Ascending aorta (tissue), 2 donors: ENCODE measurements at places on chromosomes 3 and 15.

- H3K4me1 ChIP-seq = peaks cover 2% of the 10 kb centered on the region
- H3K4me3 ChIP-seq = no peak overlapping the region
- H3K27ac ChIP-seq = no peak overlapping the region
- H3K36me3 ChIP-seq = no peaks in the 10 kb centered on the region
- no peaks in the 10 kb centered on the region for H3K27me3 ChIP-seq
- no peak for DNase-seq
Measured at GRCh38 chr15:58795825-58796224, 24.7 kb downstream of the MINDY2 start.

- DNase-seq = no peak
- H3K27me3 ChIP-seq = no peaks in the 10 kb centered on the region
- peaks cover 84% of the 10 kb centered on the region for H3K4me1 ChIP-seq
- H3K4me3 ChIP-seq = no peak overlapping the region
- H3K36me3 ChIP-seq = peaks cover 16% of the 10 kb centered on the region
- peak overlapping the region; percentile 45 for H3K27ac ChIP-seq
Measured at GRCh38 chr3:71051259-71051595, 532.3 kb downstream of the FOXP1 start.

GRCh38 chr3:128180436-128180835 lies 27.2 kb downstream of the EEFSEC start:
- no peak for DNase-seq
- H3K4me3 ChIP-seq = no peak overlapping the region
- H3K36me3 ChIP-seq = no peaks in the 10 kb centered on the region
- H3K4me1 ChIP-seq = peaks cover 3% of the 10 kb centered on the region
- no peak overlapping the region for H3K27ac ChIP-seq

DNA sequence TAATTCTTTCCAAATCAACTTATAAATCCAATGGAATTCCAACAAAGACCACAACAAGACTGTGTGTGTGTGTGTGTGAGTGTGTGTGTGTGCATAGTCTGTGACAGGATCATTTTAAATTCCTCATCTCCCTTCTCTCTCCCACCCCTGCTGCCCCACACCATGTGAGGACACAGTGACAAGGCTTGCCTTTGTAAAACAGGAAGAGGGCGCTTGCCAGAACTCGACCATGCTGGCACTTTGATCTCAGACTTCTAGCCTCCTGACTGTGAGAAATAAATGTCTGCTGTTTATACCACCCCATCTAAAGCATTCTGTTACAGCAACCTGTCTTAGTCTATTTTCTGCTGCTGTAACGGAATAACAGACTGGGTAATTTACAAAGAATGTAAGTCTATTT lies 99.1 kb downstream of the NSMCE3 start:
- H3K4me1 ChIP-seq = no peaks in the 10 kb centered on the region
- no peak for DNase-seq
- no peaks in the 10 kb centered on the region for H3K36me3 ChIP-seq
- H3K27me3 ChIP-seq = no peaks in the 10 kb centered on the region

- H3K36me3 ChIP-seq = peaks cover under 1% of the 10 kb centered on the region
- H3K4me1 ChIP-seq = peaks cover 8% of the 10 kb centered on the region
- H3K27ac ChIP-seq = peak overlapping the region; percentile 57
- H3K4me3 ChIP-seq = no peak overlapping the region
- no peaks in the 10 kb centered on the region for H3K27me3 ChIP-seq
Measured at GRCh38 chr3:136141891-136142290, 54.2 kb downstream of the MSL2 start.

DNA sequence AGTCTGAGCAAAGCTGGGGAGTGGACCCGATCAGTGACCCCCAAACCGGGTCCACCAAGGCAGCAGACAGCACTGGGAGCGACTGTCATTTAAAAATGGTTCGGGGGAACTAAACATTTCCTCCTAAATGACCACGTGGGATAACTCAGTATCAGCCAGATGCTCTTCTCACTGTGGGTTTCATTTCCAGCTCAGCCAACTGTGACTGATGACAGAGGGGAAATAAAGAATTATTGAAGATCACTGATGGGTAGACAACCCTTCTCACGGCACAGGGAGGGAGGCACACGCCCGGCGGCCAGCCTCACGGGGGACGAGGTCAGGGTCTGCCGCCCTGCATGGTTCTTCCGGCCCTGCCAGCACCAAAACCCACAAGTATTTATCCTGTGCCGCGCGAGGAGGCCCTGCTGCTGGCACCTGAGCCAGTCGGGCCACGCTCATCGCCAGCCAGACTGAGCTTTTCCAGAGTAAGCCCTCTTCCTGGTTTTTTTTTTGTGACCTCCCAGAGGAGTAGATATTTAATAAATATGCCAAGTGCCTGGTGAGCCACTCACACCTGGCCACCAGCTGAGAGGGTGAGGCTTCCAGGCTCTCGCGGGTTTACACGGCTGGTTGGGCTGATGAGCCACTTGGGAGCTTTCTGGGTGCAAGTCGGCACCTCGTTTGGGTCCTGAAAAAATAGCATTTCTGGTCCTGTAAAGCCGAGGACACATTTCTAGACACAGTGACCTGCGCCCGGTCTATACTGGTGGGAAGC lies 6.2 kb downstream of the MELTF start:
- H3K4me3 ChIP-seq = no peak overlapping the region
- H3K27ac ChIP-seq = no peak overlapping the region
- no peaks in the 10 kb centered on the region for H3K4me1 ChIP-seq
- H3K36me3 ChIP-seq = no peaks in the 10 kb centered on the region
- no peaks in the 10 kb centered on the region for H3K27me3 ChIP-seq

GRCh38 chr15:50358845-50359244 lies 3.8 kb upstream of the GABPB1 start:
- H3K36me3 ChIP-seq = no peaks in the 10 kb centered on the region
- H3K4me1 ChIP-seq = peaks cover 6% of the 10 kb centered on the region
- no peak overlapping the region for H3K4me3 ChIP-seq
- no peak for DNase-seq
- no peaks in the 10 kb centered on the region for H3K27me3 ChIP-seq

DNA sequence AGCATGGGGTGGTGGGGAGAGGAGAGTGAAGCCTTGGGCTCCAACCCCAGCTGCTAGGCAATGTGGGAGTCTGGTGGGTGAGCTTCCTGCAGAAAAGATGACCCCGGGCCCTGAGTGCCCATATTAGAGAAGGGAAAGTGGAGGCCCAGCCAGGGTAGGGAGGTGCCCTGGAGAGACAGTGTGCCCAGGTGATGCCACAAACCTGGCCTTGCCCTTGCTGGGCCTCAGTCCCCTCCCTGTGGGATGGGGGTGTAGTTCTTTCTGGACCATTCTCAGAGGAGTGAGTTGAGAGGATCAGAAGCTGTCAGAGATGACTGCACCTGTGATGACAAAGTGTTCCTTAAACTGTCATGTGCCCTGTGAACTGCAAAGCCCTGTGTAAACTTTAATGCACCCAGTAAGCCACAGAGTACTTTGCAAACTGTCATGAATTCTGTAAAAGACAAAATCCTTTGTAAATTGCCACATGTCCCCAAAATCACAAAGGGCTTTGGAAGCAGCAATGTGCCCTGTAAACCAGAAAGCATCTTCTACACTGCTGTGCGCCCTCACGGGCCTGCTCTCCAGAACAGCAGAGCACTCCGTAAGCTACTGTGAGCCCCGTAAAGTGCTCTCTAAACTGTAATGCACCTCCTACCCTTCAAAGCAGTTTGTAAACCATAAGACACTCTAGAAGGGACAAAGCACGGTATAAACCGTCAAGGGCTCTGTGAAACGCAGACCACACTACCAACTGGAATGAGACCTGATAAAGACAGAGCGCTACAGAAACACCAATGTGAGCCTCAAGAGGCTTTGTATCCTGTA lies 51.3 kb upstream of the FGD5 start:
- no peak for DNase-seq
- no peaks in the 10 kb centered on the region for H3K36me3 ChIP-seq
- H3K27me3 ChIP-seq = no peaks in the 10 kb centered on the region
- no peak overlapping the region for H3K4me3 ChIP-seq
- H3K4me1 ChIP-seq = no peaks in the 10 kb centered on the region

- DNase-seq = no peak
- H3K4me1 ChIP-seq = no peaks in the 10 kb centered on the region
- no peaks in the 10 kb centered on the region for H3K36me3 ChIP-seq
Measured at GRCh38 chr15:80996247-80996646, 4.5 kb upstream of the TLNRD1 start.

DNA sequence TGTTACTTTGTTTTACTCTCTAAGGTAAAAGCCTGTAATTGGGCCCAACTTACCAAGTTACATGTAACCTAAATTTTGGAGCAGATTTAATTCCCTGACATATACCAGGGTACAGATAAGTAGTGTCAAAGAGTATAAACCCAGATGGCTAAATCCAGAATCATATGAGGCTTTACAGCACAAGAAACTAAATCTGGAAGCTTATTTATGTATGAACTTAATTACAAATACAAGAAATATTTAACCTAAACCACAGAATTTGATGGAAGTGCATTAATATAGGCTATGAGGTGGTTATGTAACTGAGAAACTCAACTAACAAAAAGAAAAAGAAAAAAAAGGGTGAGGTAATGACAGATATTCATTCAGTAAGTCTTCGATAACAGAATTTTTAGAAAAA lies 930.2 kb upstream of the ALCAM start:
- no peaks in the 10 kb centered on the region for H3K4me1 ChIP-seq
- DNase-seq = no peak
- no peaks in the 10 kb centered on the region for H3K27me3 ChIP-seq
- H3K27ac ChIP-seq = no peak overlapping the region
- no peak overlapping the region for H3K4me3 ChIP-seq
- H3K36me3 ChIP-seq = no peaks in the 10 kb centered on the region

GRCh38 chr3:2870724-2871333 lies 239.3 kb downstream of the IL5RA start:
- DNase-seq = no peak
- H3K36me3 ChIP-seq = no peaks in the 10 kb centered on the region
- H3K27me3 ChIP-seq = no peaks in the 10 kb centered on the region
- no peak overlapping the region for H3K27ac ChIP-seq

- no peak overlapping the region for H3K4me3 ChIP-seq
- no peak overlapping the region for H3K27ac ChIP-seq
- H3K27me3 ChIP-seq = no peaks in the 10 kb centered on the region
- no peak for DNase-seq
Measured at GRCh38 chr3:23258110-23258509, 55.0 kb downstream of the UBE2E2 start.

- no peaks in the 10 kb centered on the region for H3K36me3 ChIP-seq
- DNase-seq = no peak
- no peaks in the 10 kb centered on the region for H3K4me1 ChIP-seq
- no peaks in the 10 kb centered on the region for H3K27me3 ChIP-seq
- no peak overlapping the region for H3K27ac ChIP-seq
Measured at GRCh38 chr3:189677667-189678066, 46.5 kb downstream of the TP63 start.

DNA sequence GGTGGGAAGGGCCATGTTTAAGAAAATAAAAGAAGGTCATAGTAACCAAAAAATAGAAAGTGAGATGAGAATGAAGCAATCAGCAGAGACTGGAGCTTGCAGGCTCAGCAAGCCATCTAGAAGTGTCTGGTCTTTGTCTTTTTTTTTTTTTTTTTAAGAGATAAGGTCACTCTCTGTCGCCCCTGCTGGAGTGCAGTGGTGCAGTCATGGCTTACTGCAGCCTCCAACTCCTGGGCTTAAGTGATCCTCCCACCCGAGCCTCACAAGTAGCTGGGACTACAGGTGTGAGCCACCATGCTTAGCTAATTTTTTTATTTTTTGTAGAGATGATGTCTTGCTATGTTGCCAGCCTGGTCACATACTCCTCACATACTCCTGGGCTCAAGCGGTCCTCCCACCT lies 36.2 kb downstream of the GXYLT2 start:
- DNase-seq = no peak
- H3K27ac ChIP-seq = no peak overlapping the region
- H3K27me3 ChIP-seq = no peaks in the 10 kb centered on the region
- no peaks in the 10 kb centered on the region for H3K36me3 ChIP-seq
- H3K4me1 ChIP-seq = no peaks in the 10 kb centered on the region

DNA sequence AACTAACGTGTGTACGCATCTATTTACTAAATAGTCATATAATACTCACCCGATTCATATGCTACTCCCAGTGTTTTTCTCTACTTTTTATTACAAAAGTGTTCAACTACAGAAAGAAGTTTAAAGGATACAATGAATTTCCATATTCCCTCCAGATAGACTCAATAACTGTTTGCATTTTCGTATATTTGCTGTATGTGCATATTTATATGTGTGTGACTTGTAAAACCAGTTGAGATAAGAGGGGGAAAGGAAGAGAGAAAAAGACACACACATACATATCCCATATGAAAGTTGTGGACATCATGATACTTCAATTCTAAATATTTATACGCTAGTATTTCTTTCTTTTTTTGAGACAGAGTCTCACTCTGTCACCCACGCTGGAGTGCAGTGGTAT lies 14.1 kb downstream of the LIPC start:
- no peaks in the 10 kb centered on the region for H3K27me3 ChIP-seq
- peaks cover 12% of the 10 kb centered on the region for H3K4me1 ChIP-seq
- DNase-seq = no peak
- no peaks in the 10 kb centered on the region for H3K36me3 ChIP-seq
- H3K4me3 ChIP-seq = no peak overlapping the region
- no peak overlapping the region for H3K27ac ChIP-seq

GRCh38 chr3:4939276-4939675 lies 40.0 kb upstream of the BHLHE40 start:
- no peaks in the 10 kb centered on the region for H3K27me3 ChIP-seq
- no peak overlapping the region for H3K4me3 ChIP-seq
- H3K27ac ChIP-seq = no peak overlapping the region

DNA sequence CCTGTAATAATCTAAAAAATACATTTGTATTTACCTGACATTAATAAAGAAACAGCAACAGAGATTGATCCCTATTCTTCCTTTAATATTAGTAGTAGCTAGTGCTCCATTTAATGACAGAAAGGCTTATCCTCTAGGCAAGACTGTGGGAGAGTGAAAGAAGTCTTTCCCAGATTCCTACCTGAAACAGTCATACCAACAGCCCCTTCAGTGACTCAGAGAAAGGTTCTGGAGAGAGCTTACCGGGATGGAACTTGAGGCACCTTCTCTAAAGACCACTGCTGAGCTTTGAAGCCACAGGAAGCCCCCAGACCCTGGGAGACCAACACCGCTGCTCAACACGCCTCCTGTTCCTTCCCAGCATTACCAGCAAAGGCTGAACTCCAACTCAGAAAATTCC lies 66.9 kb upstream of the FGF12 start:
- no peaks in the 10 kb centered on the region for H3K36me3 ChIP-seq
- no peak for DNase-seq
- H3K4me1 ChIP-seq = no peaks in the 10 kb centered on the region
- no peak overlapping the region for H3K27ac ChIP-seq

DNA sequence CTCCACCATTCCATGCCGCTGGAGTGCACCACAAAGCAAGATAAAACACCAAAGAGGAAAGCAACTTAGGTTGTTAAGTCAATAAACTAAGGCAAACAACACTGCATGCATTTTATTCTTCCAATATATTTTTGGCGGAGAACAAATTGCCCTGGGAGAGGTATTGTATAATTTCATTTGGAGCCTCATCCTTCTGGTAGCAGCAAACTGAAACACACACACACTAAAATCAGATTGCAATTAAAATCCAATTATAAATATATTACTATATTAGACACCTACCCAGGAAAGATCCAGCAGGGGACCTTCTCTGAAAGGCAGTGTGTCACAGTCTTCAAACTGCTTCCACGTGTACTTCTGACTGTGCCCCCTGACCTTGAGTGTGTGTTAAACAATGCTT lies 102.3 kb downstream of the RORA start:
- no peaks in the 10 kb centered on the region for H3K27me3 ChIP-seq
- H3K4me1 ChIP-seq = no peaks in the 10 kb centered on the region
- DNase-seq = no peak
